IPS-NIHi11 (cell line): ENCODE measurements at places on chromosomes 5 and 9.

DNA sequence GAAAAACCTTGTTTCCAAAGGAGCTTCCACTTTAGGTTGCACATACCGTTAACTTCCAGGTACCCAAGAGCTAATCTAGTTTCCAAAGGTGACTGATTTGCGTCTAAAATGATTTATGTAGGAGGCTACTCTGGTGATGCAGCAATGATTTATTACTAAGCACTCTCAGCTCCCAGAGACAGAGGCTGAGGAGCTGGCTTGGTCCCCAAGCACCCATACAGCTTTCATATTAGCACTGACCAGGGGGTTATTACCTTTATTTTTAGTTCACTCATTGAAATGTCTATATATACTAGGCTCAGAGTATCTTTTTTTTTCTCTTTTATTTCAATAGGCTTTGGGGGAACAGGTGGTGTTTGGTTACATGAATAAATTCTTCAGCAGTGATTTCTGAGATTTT is 91.2 kb upstream of the EQTN start:
- DNase-seq, result no peak

GRCh38 chr9:83405759-83406158 is 132.4 kb downstream of the FRMD3 start:
- no peak for DNase-seq

DNA sequence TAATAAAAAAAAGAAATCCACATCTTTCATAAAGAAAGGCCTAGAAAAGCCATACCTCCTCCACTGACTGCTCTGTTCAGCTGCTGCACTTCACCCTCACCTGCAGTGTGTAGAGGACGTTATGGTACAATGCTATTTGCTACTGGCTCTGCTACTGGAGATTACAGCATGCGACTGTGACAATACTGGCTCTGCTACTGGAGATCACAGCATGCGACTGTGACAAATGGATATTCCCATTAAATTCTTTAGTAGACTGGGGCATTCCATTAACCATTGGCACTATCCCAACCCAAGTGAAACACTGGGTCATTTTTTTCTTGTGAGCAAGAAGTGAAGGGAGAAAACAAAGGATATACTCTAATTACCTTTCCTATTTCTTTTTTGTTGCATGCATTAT is 1063.5 kb upstream of the DMAC1 start:
- DNase-seq, result no peak

GRCh38 chr5:139882961-139883539 is 87.4 kb downstream of the PSD2 start:
- no peak for DNase-seq

GRCh38 chr5:21199087-21199486 is 1211.1 kb upstream of the CDH18 start:
- no peak for DNase-seq

- peak; percentile 8 for DNase-seq
Measured at GRCh38 chr9:134855231-134855899, 25.2 kb upstream of the FCN2 start.

- DNase-seq, result no peak
Measured at GRCh38 chr9:103037508-103038477, 42.7 kb downstream of the CYLC2 start.

- no peak for DNase-seq
Measured at GRCh38 chr9:72390907-72391306, 25.9 kb upstream of the ZFAND5 start.

GRCh38 chr5:80037366-80037765 is 2.2 kb downstream of the THBS4 start:
- no peak for DNase-seq

- no peak for DNase-seq
Measured at GRCh38 chr9:94110821-94111252, 26.6 kb downstream of the PTPDC1 start.

- no peak for DNase-seq
Measured at GRCh38 chr5:172335721-172336120, 52.2 kb upstream of the UBTD2 start.

DNA sequence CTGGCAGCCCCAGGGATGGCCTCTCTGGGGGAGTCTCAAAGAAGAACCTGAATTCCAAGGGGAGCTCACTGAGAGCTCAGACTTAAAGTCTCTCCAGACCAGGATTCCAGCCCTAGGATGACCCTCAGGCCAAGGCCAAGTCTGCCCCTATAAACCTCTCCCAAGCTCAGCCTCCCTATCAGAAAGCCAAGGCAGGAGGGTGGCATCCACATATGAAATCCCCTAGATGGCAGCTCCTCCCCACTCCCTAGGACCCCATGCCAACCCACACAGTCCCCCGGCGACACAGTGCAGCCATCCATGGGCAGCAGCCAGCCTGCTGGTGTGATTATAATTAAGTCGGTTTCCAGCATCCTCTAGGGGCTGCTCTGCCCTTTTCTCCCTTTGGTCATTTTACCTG is 269.9 kb downstream of the CDK5RAP2 start:
- DNase-seq, result no peak

GRCh38 chr5:156427315-156427714 is 100.4 kb downstream of the SGCD start:
- DNase-seq, result no peak

- no peak for DNase-seq
Measured at GRCh38 chr9:114706711-114707110, 24.7 kb upstream of the TEX48 start.

GRCh38 chr5:107618242-107618641 is 52.5 kb downstream of the EFNA5 start:
- no peak for DNase-seq

DNA sequence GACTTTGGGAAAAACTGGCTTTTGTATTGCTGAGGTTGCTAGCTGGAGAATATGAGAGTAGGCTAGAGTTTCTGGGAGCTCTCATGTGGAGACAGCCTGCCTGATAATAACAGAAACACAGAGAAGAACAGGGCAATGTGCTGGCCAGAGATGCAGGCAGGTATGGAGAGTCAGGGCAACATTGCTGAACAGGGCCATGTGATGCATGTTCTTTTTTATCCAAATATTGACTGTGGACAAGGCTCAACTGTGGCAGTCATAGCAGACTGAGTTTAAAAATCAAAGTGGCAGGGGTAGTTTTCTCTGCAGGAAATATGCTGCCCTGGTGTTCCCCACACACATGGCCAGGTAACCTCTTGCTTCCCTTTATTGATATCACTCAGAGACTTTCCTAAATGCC is 381.1 kb downstream of the RASEF start:
- DNase-seq, result no peak

DNA sequence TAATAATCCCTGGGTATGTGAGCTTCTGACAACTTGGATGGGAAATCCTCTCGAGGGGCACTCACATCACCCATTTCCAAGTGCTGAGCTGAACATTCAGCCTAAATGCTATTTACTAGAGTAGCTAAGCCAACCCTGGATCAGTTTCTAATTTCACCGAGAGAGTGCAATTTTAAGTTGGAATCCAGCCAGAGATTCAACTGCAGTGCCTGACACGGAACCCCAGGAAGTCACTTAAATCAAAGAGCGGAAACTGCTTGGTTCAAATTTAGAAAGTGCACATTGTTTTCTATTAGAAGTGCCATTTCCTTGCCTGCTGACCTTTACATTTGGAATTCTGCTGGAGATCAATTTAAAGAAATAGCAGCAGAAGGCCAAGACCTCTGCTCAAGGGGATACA is 8.8 kb downstream of the SPRY4 start:
- no peak for DNase-seq

- no peak for DNase-seq
Measured at GRCh38 chr5:111830333-111830732, 73.3 kb upstream of the NREP start.

GRCh38 chr5:40784027-40784653 is 14.0 kb downstream of the PRKAA1 start:
- no peak for DNase-seq

DNA sequence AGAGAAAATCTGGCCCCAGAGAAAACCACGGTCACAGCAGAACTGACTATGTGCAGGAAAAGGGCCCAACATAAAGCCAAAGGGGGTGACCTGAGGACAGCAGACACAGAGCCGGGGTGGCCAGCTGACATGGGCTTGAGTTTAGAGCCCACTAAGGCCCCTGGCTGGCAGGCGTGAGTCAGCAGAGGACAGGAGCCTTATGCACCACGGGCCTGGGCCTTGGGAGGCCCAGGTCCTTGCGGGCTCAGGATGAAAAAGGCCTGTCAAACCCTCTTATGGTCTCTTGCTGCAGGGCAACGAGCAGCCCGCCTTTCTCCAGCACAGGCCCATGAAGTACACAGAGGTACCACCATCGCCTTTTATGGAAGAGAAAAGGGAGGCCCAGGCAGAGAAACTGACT is 19.7 kb downstream of the STK10 start:
- DNase-seq, result no peak

DNA sequence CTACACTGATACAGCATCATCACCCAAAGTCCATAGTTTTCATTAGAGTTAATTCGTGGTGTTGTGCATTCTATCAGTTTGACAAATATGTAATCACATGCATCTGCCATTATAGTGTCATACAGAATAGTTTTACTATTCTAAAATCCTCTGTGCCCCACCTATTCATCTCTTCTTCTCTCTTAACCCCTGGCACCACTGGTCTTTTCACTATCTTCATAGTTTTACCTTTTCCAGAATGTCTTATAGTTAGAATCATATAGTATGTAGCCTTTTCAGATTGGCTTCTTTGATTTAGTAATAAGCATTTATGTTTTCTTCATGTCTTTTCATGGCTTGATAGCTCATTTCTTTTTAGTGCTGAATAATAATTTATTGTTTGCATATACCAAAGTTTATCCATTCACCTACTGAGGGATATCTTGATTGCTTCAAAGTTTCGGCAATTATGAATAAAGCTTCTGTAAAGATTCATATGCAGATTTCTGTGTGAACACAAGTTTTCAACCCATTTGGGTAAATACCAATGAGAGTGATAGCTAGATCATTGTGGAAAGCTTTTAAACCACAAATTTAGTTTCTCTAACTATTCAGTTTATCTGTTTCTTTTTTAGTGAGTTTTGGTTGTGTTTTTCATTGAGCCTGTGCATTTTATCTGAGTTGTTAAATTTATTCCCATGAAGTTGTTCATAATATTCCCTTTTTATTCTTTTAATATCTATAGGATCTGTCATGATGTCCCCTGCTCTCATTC is 84.9 kb downstream of the RALGPS1 start:
- DNase-seq, result no peak

GRCh38 chr9:90100014-90100413 is 495.2 kb downstream of the GADD45G start:
- DNase-seq, result no peak

DNA sequence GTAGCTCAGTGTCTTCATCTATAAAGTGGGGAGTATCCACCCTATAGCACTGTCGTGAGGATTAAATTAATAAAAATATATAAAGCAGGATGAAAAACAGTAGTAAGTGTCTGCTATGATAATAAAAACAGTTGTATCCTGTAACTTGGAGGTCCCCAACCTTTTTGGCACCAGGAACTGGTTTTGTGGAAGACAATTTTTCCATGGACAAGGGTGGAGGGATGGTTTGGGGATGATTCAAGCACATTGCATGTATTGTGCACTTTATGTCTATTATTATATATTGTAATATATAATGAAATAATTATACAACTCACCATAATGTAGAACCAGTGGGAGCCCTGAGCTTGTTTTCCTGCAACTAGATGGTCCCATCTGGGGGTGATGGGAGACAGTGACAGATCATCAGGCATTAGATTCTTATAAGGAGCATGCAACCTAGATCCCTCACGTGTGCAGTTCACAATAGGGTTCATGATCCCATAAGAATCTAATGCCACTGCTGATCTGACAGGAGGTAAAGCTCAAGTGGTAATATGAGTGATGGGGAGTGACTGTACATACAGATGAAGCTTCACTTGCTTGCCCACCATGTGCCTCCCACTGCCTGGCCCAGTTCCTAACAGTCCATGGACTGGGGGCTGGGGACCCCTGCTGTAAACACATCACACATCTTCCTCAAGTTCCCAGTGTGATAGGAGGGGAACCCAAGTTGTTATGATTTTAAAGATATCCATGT is 177.4 kb upstream of the DAPK1 start:
- DNase-seq, result no peak

GRCh38 chr9:104073098-104073769 is 20.9 kb upstream of the SMC2 start:
- DNase-seq, result no peak

GRCh38 chr5:169650701-169651331 is 13.7 kb downstream of the DOCK2 start:
- DNase-seq, result no peak

GRCh38 chr9:3809724-3810123 is 283.9 kb upstream of the RFX3 start:
- no peak for DNase-seq

GRCh38 chr5:10839916-10840599 is 79.0 kb upstream of the DAP start:
- no peak for DNase-seq

DNA sequence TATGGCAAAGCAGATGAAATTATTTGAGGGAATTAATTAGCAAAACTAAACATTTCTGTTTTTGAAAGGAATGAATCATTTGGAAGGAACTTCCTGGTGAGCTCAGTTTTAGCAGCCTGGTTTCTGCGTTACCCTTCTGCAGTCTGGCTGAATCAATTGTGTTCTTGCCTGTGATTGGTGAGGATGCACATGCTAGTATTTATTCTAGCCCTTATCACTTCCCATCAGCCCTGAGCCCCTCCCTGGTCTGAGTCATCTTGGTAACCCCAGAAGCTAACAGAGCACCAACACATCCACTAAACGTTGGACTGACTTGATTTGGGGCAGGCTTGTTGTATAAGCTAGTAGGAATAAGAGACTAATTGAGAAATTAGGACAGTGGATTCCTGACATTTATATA is 6.6 kb downstream of the TJP2 start:
- DNase-seq, result no peak

DNA sequence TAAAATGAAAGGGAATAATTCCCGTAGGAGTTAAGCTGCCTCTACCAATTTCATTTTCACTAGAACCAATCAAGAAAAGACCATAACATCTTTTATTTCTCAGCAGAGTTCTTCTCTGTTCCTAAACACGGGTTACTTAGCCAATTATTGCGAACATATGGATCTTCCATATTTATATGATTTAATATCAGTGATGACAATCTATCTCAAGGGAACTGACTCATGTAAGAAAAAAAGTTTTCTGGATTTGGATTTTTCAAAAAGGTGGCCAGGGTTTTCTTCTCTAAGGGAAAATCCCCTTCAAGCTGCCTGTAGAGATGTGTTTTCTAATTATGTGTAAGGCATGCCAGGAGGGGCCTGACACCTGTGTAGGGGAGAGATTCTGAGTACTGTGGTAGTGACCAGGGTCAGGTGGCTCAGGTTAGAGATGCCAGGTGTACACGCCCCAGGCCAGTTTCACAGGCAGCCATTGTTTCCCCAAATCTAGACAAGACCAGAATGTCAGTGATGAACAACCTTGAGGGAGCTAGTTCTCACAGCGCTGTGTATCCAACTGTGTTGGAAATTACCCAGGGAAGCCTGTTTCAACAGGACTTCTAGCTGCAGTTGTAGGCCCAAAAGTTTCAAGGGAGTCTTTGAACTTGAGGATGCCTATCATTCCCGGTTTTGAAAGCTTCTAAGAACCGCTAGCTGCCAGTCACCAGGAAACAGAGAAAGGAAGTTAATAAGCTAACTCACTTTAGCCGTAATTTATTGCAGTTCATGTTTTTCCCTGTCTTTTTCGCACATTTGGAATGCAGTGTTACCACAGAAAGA is 572.5 kb upstream of the RGMB start:
- no peak for DNase-seq

- DNase-seq, result no peak
Measured at GRCh38 chr5:156826150-156826549, 23.9 kb upstream of the PPP1R2B start.
